ENCODE measurements at places on chromosomes 5 and 9. TPM values are rescaled to one million over a fixed set of nuclear protein-coding genes. Genes with fewer than 3 reads are reported as not detected.

DNAH5 gene
- 0.05 TPM for total RNA-seq

SARDH gene
- total RNA-seq = not detected

TBC1D2 gene
- 62.7 TPM for total RNA-seq

PCDHGC4 gene
- total RNA-seq = 1.7 TPM

PCA3 gene
- total RNA-seq = not detected

SRA1 gene
- total RNA-seq = 107 TPM

DPH7 gene
- 45.7 TPM for total RNA-seq

BBLN gene
- 70.4 TPM for total RNA-seq

FAM200C gene
- 3.7 TPM for total RNA-seq

CEL gene
- total RNA-seq = 1.9 TPM

UGT3A1 gene
- not detected for total RNA-seq

PCDHB13 gene
- 4.7 TPM for total RNA-seq

PCDHA1 gene
- total RNA-seq = 0.07 TPM

SLC45A2 gene
- total RNA-seq = not detected

LEAP2 gene
- total RNA-seq = 2.9 TPM

DNM1 gene
- total RNA-seq = 2.0 TPM

FBN2 gene
- 236 TPM for total RNA-seq

SLC44A1 gene
- 15.9 TPM for total RNA-seq

PHF24 gene
- total RNA-seq = not detected

PCDHA7 gene
- total RNA-seq = 0.69 TPM

TMEFF1 gene
- 0.28 TPM for total RNA-seq

F2RL2 gene
- 0.28 TPM for total RNA-seq

IRGM gene
- total RNA-seq = not detected
